H54 (cell line): ENCODE measurements at places on chromosomes 7 and 10.

GRCh38 chr10:60934215-60935175 is 9.5 kb downstream of the RHOBTB1 start:
- DNase-seq = no peak

- no peak for DNase-seq
Measured at GRCh38 chr7:35691827-35692307, 3.1 kb downstream of the HERPUD2 start.

- no peak for DNase-seq
Measured at GRCh38 chr7:96669812-96670211, 39.8 kb downstream of the SEM1 start.

DNA sequence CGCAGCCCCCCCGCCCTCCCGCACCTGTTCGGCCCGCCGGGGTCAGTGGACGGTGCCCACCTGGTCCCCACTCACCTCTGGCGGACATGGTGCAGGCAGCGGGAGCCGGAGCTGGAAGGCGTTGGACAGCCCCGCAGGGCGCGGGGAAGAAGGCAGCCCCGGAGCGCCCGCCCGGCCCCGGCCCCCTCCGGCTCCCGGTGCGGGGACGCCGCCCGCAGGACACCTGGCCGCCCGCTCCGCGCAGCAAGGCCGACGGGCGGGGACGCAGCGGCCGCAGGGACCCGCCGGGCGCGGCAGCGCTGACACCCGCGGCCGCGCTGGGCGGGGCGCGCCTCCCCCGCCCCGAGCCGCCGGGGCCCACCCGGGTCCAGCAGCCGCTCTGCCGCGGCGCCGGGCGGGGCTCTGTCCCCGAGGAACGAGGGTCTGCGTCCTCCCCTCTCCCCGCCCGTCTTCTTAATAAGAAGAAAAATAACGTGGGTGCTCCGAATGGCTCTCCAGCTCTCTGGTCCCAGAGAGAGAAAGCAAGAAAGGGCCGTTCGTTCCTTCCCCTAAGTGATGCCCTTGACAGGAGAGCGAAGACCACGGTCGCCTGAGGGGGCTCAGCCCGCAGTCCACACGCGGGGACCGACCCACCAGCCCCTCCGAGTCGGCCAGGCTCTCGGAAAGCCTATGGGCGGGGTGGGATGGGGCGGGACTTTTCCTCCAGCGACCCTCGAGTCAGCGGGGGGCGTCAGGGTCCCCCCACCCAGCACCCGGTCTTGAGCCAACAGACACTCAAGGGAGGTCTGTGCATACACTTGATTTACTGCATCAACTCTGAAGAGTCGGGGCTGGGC is 53.4 kb upstream of the FHIP2A start:
- no peak for DNase-seq

GRCh38 chr10:92173996-92174395 is 116.9 kb downstream of the CPEB3 start:
- no peak for DNase-seq

- peak; percentile 30 for DNase-seq
Measured at GRCh38 chr10:28072573-28072972, 73.7 kb upstream of the ODAD2 start.

DNA sequence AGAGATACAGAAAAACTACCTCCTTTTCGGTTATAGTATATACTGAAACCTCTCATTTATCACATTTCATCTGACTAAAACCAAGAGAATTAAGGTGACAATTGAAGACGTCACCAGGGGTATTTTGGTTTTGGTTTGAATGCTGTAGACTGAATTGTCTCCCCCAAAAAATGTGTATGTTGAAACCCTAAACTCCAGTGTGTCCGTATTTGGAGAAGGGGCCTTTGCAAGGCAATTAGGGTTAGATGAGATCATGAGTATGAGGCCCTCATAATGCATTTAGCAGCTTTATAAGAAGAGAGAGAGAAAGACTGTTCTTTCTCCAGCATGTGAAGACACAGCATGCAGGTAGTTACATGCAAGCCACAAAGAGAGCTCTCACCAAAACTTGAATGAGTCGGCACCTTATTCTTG is 59.5 kb downstream of the CACNA2D1 start:
- no peak for DNase-seq

DNA sequence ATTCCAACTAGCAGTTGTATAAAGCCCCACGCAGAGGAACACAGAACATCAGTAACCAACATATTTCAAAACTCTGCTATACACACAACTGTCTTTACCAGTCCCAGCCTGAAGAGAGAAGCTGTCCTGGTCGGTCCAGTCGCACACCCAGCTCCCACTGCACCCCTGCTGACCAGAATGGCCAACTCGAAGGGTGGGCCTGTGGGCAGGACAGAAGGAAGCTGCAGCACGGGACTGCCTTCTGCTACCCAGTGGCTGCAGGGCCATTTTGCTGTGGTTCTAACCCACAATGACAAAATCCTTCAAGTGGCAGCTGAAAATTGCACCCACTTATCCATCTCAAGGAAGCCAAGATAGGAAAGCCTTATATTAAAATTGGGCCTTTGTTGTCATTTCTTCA is 48.2 kb downstream of the GSDME start:
- no peak for DNase-seq

DNA sequence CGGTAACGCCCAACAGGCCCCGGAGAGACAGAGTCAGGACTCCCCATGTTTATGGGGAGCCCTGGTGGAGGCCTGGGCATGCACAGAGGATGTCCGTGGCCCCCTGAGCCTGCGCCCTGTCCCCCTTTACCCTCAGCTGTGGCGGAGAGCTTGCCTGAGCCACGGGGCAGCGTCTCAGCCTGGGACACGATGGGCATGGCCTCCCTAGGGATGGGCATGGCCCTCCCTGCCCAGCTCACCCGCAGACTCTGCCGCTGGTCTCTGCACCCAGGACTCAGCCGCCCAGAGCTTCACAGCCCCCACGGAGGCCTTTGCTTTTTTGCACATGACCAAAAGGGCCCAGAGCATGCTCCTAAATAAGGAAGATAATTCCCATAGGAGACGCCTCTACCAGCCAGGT is 394.2 kb downstream of the PTPRN2 start:
- DNase-seq = no peak

GRCh38 chr7:75876126-75876881 is 2.5 kb upstream of the RHBDD2 start:
- DNase-seq = no peak

DNA sequence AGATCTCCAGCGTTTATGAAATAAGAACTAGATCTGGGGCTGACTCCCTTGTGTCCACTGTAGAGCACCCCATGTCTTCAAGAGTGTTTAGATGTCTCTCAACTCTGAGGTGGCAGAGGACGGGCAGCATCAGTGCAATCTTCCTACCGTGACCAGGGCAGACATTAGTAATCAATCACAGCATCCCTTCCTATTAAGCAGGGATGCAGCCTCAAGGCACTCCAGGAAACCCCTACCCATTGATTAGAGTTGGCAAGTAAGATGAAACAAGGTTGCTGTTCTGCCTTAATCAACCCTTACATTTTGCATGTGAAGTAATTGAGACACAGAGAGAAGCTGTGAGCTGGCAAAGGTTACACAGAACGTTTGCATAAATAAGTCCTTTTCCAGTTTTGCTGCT is 283.7 kb upstream of the ZMIZ1 start:
- no peak for DNase-seq

GRCh38 chr10:18359812-18360211 is 219.6 kb downstream of the CACNB2 start:
- DNase-seq = no peak

DNA sequence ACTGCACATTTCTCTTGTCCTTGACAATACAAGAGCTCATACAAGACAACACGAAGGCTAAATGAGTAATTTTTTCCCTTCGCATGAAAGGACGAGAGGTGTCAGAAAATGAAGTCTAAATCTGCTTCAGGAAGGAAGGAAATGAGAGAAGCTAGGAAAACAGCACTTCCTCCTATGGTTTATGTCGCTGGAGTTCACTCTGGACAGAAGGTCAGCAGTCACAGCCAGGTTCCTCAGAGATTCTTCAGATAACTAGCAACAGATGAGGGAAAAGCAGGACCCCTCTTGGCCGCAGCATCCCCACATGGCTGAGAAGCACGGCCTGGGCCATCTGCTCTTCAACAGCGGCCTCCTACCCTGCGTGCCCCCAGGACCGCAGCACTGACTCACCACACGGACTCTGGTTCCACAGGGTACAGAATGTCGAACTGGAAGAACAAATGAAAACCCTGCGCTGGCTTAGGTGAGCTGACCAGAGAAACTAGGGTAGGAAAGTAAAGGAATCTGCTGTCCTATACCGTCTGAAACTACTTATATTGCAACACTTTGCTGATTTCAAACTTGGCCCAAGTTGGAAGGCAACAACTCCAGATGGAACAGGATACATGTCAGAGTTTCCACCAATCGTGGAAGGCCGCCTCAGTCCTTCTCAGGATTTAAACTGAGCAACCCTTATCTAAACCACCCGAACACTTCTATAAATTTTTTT is 26.3 kb downstream of the DNMBP start:
- DNase-seq = no peak

- DNase-seq = no peak
Measured at GRCh38 chr10:114239994-114240345, 916 bp downstream of the VWA2 start.

GRCh38 chr10:97273700-97274099 is 18.7 kb downstream of the ARHGAP19 start:
- no peak for DNase-seq

- DNase-seq = no peak
Measured at GRCh38 chr7:76395965-76396726, 13.4 kb downstream of the SSC4D start.

DNA sequence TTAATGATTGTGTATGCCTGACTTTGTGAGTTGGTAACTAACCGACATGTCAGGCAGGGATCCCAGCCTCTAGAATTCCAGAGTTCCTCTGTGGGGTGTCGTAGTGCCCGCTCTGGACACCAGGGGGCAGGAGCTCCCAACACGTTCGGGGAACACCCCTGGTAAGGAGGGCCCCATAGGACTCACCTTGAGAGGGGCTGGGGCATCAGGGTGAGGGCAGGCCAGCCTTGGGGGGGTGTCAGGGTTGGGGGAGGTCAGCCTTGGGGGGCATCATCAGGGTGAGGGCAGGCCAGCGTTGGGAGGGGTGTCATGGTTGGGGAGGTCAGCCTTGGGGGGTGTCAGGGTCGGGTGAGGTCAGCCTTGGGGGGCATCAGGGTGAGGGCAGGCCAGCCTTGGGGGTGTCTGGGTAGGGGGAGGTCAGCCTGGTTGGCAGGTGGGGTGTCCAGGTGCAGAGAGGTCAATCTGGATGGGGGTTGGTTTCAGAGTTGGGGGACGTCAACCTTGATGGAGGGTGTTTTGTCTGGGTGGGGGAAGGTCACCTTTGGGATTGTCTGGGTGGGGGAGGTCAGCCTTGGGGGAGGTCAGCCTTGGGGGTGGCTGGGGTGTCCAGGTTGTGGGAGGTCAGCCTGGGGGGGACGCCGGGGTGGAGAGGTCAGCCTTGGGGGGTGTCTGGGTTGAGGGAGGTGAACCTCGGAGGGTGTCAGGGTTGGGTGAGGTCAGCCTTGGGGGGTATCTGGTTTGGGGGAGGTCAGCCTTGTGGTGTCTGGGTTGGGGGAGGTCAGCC is 45.6 kb upstream of the SUN1 start:
- DNase-seq = peak; percentile 98

GRCh38 chr7:158446706-158447105 is 140.9 kb downstream of the PTPRN2 start:
- DNase-seq = no peak

- DNase-seq = no peak
Measured at GRCh38 chr7:150945171-150945852, 32.8 kb downstream of the KCNH2 start.

DNA sequence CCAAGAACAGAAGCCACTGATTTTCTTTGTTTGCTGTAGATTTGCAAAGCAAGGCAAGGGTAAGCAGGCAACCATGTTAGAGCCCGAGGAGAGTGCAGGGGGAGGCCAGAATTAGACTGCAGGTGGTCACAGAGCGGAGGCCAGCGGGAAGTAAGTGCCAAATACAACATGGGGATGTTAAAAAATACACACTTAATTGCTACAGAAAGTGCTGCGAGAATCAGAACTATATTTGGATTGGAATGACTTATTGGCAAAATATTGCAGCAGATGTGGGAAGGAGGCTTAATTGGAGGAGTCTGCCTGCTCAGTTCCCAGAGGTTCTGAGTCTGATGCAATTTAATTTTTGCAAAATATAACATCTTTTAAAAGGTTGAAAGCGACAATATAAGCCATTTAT is 49.7 kb upstream of the ADCY1 start:
- DNase-seq = no peak

DNA sequence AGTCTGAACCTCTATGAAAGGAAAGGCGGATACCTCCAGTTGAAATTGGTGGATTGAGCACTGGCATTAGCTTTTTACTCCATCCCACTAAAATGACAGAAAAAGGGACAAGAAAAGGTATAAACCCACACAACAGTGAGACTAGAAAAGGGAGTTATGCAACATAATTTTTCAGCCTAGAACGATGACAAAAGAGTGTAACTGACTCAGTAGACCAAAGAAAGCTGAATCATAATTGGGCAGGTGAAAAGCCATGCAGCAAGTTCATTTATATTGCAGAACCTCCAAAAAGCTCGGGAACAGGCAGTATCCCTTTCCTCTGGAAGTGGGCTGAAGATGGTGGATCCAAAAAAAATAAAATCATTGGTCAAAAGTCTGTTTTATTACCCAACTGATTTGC is 30.5 kb upstream of the ZCCHC24 start:
- no peak for DNase-seq

GRCh38 chr7:38374507-38374906 is 101.1 kb upstream of the TARP start:
- peak; percentile 37 for DNase-seq

GRCh38 chr7:106288263-106288662 is 3.5 kb upstream of the NAMPT start:
- DNase-seq = no peak

DNA sequence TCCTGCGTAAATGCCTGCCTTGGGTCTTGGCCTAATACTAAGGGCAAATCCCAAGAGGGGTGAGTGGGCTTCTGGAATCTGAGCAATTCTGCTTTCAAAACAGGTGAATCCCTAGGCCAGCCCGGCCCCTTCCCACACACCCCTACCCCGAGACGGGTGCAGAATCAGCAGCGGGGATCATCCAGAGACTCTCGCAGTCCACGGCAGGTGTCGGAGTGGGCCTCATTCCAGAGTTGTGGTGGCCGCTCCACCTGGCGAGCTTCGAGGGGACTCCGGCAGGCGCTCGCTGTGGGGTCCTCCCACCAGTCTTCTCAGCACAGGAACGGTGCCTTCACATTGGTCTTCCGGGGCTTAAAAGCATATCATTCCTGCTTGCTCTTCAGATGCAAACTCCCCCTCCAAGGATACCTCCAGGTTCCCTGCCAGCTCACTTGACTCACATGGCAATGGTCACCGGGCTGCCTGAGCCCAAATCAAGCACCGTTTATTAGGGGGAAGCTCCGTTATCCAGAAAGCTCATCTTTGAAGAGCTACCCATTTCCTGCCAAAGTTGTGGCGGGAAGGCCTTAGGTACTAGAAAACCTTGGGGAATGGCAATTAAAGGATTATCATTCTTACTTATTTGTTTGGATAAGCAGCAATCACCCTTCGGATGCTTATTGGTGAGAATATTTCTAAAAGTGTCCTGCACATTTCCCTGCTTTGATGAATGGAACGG is 67.6 kb downstream of the PRKAG2 start:
- no peak for DNase-seq
